ENCODE measurements at places on chromosomes 2 and 18.

DNA sequence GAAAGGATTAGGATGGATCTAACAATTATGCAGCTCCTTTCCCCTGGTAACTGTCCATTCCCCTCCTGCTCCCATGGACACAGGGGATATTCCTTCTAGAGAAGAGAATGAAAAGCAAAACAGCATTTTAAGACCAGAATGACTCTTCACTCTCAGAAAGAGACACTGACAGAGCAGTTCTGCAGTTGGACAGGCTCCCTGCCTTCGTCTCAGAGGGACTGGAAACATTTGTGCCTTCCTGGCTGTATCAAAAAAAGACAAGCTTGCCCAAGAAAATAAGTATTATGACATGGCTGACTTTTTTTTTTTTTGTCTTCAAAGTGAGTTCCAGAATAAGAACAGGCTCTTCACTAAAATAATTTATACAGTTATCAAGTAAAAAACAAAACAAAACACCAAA, 9.5 kb downstream of the PID1 start:
- DNase-seq: no peak

GRCh38 chr2:208250388-208250787, 4.5 kb downstream of the IDH1 start:
- no peak for DNase-seq

DNA sequence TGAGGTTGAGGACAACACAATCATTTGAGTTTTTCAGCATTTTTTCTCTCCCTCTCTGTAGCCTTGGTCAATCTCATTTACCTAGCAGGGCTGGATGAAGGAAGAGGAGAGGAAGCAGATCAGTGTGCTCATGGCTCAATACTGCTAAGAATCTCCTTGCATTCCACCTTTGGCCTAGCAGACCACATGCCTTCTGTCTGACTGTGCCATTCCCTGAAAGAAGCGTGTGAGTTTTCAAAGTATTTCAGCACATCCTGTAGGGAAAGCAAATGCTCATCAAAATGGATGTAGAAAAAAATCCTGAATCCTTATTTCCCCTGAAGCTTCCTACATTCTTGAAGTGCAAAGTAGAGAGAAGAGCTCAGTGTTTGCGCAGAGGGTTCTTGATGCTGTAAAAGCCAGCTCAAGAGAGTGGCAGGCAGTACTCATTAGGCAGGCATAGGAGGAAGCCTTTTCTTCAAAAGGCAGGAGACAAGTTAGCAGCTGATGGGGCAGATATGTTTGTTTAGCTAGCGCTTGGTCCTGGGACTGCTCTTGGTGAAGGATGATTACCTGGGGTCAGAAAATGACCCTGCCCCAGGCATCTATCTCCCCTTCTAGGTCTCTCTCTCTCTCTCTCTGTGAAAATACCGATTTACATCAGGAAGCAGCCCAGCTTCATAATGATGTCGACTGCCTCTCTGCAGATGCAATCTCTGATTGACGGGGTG, 14.4 kb upstream of the PIK3C3 start:
- DNase-seq: no peak

DNA sequence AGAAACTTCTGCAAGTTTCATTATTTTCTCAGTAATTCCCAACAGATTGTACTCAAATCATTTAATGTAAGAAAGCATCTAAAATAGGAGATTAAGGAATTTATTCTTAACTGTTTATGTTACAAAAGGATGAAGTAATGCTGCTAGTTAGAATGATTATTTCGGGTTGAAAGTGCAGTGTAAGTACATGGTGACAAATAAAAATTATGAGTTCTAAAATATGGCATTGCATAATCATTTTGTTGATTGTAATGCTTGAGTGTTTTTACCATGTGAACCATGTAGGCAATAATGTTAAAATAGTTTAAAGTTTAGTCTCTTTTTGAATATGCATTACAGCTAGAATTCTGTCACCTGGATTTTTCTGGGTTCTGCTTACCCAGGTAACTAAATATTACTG, 149.0 kb upstream of the SP5 start:
- DNase-seq: no peak

DNA sequence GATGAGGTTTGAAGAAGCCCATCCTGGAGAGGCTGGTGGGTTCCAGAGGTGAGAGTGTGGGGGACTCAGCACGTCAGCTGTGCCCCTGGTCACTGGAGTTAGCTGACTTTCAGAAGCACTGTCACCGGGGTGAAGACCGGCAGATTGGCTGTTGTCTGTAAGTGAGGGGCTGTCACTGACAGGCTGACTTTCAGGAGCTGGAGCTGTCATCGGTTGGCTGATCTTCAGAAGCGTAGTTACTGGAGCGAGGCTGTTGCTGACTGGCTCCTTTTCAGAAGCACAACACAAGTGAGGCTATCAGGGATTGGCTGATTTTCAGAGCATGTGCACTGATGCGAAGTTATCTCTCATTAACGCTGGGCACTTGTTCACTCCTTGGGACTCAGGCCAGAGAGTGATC, 738.4 kb upstream of the ID2 start:
- DNase-seq: no peak

GRCh38 chr2:162200636-162201035, 42.6 kb downstream of the FAP start:
- DNase-seq: no peak

GRCh38 chr2:193348055-193348454, 1153.3 kb upstream of the TMEFF2 start:
- DNase-seq: no peak

DNA sequence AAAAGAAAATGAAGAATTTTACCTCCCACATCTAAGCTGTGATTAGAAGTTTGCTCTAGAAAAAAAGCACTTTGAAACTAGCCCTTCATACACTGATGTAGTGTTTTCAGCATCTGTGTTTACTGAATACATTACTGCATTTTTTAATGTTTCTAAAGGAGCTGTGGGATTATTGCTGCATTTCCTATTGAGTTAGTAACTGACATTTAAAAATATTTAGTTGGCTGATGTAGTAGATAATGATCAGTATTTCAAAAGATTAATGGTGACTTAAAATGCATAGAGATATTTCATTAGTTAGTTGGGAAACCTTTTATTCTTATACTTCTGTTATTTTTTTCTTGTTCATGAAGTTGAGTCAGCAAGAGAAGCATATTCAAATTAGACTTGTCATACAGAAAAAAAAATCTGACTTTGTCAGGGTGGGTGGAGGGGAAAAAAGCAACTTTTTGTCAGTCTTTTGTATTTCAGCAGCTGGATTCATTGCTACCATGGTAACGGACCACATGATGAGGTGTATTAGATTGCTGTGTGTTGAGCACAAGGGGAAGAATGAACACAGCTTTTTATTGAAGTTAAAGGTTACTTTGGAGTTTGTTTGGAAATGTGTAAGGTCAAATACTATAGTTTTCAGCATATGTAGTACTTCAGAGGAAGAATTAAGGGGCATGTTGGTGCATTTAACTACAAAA, at the start of gene DTNA:
Gene DTNA (plus strand): TSS at position 549 of the 692 bp plus-strand sequence. CDS start 45,679 bp downstream, outside the sequence.
- no peak for DNase-seq

DNA sequence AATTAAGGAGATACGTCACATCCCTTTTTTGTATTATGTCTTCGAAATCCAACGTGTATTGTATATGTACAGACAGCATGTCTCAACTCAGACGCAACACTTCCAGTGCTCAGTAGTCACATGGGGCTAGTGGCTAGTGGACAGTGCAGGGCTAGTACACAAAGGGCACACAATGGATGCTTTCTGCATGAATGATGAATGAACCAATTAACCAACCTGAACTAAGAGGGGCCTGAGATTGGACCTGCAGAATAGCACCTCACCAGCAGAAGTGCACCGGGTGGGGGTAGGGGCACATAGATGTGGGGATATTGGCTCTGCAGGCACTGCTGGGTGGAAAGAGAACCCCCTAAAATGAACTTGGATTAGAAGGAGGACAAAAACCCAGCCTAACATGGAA, 20.7 kb downstream of the ST8SIA5 start:
- DNase-seq: peak; percentile 57

GRCh38 chr2:174546519-174547506, 50.8 kb downstream of the WIPF1 start:
- no peak for DNase-seq

DNA sequence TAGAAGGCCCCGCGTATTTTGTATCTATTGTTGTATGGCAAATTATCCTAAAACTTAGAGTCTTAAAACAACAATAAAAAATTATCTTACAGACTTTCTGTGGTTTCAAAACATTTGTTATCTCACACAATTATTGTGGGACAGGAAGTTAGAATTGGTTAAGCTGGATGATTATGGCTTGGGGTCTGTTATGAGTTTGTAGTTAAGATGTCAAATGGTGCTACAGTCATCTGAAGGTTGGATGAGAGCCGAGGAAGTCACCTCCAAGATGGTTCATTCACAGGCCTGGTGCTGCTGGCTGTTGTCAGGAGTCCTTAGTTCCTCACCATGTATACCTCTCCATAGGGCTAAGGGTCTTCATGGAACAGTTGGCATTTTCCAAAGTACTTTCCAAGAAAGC, 175.6 kb upstream of the FANCL start:
- DNase-seq: no peak

GRCh38 chr2:198611201-198611600, 806.8 kb downstream of the PLCL1 start:
- no peak for DNase-seq

All from osteocyte (in vitro differentiated cells).